ENCODE measurements at places on chromosomes 2 and 18. TPM values are rescaled to one million over a fixed set of nuclear protein-coding genes. Genes with fewer than 3 reads are reported as not detected.
A peak's percentile ranks its signal among the peaks of the same experiment; 100 is the strongest.

GDF7 gene
- total RNA-seq, result 0.11 TPM

ARHGAP15 gene
- 1.4 TPM for total RNA-seq

DNAH7 gene
- total RNA-seq, result 0.27 TPM

NEU2 gene
- total RNA-seq, result not detected

ZNF521 gene
- total RNA-seq, result 8.5 TPM

GREB1L gene
- 5.7 TPM for total RNA-seq

COLEC11 gene
- not detected for total RNA-seq

CAPN14 gene
- total RNA-seq, result 0.11 TPM

DNA sequence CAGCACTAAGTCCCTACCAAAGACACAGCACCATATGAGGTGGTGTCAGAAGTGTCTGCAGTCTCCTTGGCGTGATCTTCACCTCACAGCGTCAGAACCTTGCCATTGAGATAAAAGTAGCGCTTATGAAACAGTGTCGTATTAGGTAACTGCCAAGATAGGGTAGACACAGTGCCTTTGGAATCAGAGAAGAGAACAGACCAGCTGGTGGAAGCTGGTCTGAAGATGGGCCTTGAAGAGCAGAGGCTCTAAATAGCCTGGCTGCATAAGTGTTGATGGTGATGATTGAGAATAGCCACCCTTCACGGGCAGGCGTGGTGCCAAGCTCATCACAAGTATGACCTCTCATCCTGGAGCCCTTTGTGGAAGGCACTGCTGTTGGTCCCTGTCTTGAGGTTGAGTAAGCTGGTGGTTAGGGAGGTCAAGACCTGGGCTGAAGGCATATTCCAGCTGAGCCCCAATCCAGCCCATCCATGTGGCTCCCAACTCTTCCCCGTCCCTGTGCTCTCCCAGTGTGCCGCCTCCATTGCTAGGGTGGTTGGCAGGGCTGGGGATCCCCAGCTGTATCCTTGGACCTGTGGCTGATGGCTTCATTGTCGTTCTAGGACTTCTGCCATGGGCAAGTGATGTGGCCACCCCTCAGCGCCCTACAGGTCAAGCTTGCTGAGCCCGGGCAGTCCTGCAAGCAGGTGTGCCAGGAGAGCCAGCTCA is 187.4 kb downstream of the MGAT5 start:
- DNase-seq, result no peak

- no peak for DNase-seq
Observed at GRCh38 chr2:209322041-209322440, 101.8 kb upstream of the MAP2 start.

GRCh38 chr2:111634995-111635538 is 248.9 kb downstream of the ANAPC1 start:
- no peak for DNase-seq

DNA sequence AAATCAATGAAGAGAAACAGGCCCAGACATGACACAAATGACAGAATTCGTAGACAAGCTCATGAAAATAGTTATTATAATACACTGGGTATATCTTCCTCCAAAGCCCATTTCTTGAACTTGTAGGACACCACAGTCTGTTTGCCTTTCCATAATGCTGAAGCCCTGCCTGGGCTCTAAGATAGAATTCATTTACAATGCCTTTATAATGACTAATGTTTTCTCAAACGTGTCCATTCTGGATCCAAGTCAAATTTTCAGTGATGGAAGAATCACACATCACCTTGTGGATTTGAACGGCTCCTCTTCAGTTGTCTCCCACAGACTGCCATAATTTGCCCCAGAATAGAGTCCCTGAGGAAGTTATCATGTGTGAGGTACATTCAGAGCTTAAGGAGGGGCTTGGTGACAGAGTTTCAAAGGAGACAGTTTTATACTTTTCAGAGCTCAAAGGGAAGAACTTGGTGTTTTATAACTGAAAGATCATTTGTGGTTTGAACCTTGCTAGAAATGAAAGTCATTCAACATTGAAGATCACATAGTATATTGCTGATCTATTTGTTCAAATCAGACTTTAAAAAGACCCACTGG is 38.2 kb downstream of the CASP8 start:
- DNase-seq, result no peak

DNA sequence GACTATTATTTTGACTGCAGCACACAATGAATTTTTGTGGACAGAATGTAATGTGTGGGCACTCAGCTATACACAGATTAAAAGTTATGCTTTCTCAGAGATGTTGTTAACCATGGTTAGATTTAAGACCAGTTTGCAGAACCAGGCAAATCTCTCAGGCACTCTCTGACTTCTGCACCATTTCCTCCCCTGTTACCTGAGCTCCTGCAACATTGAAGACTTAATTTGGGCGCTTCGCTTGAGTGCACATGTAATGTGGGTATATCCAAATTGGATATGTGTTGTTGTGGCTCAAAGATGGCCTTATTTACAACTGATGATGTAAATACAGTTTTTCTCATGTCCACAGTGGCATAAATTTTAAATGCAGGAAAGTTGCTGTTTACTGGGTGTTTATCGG is 469.4 kb downstream of the PTPRM start:
- DNase-seq, result no peak

GRCh38 chr2:112001136-112001715 is 53.8 kb upstream of the TMEM87B start:
- DNase-seq, result peak; percentile 48

- DNase-seq, result peak; percentile 56
Observed at GRCh38 chr2:73984203-73984921, at the start of gene TET3. Gene TET3, plus strand, starts transcription at chr2:73984910. Its CDS starts 1,494 bp downstream, at chr2:73986404.
